ENCODE measurements at places on chromosomes 2 and 18.

DNA sequence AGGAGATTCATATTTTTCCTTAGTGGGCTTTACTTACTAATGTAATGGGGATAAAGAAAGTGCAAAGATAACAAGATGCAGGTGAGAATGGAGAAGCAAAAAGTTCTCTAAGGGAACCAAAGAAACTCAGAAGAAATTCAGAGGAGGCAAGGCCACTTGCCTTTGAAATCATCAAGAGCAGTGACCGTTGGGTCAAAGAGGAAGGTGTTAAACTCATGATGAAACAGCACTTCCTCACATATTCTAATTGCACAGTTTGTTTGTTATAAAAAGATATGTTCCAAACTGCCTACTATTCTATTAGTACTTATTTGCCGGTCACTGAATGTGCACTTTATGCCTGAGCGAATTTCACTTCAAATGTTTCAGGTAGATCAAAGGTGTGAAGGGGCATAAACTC, 975.1 kb downstream of the BCL11A start:
- DNase-seq = no peak

GRCh38 chr2:160418853-160419252, 74.8 kb downstream of the RBMS1 start:
- no peak for DNase-seq

DNA sequence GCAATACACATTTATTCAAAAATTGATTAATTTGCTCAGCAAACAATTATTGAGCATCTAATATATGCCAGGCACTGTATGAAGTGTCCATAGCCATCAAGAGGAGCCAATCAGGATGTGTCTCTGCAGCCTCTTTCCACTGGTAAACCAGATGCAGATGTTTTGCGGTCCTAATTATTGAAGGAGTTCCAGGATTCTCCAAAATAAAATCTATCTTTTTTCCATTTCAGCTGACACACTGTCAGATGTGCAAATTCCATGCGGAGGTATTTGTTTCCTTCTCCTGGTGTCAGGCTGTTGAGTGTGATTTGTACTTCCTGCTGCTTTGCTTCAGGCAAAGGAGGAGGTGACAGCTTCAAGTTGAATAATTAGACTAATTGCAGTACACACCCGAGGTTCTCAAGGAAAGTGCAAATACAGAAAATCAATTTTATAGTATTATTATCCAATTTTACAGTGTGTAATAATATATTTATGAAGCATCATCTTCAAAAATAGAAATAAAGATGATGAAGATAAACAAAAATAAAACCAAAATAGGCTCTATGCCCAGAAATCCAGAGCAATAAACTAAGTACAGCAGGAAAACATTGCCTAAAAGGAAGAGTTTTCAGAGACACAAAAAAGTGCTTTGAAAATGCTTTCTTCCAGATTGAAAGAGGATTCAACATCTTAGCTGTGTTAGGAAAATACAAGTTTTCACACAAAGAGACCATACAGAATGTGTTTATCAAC, 1352.9 kb upstream of the CHAC2 start:
- no peak for DNase-seq

DNA sequence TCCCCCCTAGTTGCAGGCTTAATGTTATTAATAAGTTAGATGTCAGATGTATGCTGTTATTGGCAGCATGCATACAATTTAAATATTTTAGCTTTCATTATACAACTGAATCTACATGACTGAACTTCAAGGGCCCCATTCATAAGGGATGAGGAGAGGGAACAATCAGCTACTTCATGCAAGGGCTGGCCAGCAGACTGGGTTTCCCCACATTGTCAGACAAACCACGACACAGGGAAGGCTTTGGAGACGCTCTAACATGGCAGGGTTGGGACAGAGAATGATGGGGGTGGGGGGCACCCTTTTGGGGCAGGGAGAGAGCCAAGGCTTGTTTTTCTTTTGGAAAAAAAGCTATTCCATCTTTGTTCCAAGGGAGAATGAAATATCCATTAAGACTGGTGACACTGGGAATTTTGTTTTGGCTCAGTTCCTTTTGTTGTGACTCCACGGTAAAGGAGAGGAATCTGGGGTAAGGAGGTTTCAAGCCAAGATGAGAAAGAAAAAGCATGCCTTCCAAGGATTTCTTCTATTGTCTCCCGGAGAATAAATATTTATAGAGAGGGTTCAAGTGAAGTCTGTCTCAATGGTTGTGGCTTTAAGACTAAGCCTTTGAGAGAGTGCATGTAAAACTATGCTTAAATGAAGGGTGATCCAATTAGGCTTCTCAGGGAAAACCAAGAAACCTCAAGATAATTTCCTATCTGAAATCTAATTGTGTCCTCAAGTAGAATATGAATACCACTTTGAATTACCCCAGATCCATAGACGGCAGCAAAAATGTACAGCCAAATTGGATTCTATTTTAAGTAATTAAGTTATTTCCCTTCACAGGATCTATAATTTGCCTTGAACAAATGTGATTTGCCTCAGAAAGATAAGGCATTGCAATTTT, 5.4 kb downstream of the CXCR4 start:
- no peak for DNase-seq

DNA sequence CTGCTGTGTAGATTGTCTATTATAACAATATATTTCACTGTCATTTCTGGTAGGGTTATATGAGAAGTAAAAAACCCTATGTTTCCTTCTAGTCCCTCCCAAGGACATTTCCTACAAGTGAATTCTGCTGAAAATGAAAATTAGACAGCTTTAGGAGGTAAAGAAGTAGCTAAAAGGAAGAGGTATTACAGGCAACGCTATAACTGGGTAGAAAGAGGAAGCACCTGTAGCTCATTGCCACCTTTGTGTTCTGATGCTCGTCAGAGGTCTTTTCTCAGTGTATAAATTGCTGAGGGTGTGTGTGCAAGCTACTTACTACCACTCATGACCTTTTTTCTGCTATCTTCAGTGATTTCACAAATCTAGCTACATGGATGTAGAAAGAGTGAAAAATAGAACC, 1.4 kb downstream of the DNAJC10 start:
- no peak for DNase-seq
